SK-N-DZ (cell line): ENCODE measurements at places on chromosomes 12 and 14.

DNA sequence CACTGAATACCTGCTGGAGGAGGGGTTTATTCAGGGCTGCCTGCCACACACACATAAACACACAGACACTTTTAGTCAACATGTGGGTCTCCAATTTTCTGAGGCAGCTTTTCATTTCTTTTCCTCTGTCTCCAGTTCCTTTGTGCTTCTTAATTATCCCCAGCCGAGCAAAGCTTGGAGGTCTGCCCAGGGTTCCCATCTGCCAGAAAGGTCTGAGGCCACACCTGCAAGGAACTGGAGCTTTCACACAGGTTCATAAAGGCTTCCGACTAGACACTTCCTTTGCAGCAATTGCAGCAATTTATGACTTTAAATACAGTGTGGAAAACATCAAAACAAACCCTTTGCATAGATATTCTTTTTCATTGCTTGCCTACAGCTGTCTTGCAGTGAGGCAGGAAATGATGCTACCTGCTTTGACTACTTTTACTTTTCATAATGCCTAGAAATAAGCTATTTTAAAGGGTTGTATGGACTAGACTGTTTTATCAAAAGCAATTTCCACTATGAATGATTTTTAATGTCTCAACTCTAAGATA is 1318.9 kb downstream of the AACS start:
- no peak for DNase-seq

DNA sequence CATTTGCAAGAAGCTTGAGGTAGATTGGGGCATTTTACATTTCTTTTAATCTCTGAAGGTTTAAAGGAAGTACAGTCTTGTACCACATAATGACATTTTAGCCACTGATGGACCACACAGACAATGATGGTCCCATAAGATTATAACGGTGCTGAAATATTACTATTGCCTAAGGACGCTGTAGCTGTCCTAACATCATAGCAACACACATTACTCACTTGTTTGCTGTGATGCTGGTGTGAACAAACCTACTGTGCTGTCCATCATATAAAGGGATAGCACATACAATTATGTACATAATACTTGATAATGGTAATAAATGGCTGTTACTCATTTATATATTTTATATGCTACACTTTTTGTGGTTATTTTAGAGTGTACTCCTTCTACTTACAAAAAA is 127.1 kb upstream of the CPNE8 start:
- no peak for DNase-seq

DNA sequence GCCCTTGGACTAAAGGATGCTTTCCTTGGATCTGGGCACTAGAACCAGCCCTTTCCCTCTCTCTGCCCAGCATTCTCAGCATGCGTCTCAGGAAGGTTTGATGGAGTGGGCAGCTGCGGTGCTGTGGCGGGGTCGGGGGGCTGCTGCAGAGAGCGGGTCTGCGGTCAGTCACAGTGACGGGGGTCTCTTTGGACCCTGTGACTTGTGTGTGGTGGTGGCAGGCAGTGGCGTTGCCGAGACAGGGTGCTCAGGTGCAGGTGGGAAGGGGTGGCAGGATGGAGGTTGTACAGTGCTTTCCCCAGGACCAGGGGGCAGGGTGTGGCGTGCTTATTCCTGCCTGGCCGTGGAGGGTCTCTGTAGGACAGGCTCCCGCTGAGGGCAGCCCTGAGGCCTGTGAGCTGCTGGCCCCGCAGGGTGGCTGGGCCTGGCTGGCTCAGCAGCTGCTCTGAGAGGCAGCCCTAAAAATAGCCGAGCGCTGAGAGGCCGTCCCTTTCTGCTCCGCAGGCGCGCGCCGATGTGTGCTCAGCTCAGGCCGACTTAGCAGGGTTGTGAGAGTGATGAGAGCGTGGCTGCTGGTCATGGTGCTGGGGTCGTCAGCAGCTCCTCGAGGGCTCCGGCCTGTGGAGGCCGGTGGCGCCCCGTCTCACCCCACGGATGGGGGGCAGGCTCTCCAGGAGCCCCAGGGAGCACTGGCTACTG is 9.7 kb downstream of the PACS2 start:
- DNase-seq, result no peak

GRCh38 chr14:102866982-102867761 is 55.3 kb upstream of the AMN start:
- no peak for DNase-seq

DNA sequence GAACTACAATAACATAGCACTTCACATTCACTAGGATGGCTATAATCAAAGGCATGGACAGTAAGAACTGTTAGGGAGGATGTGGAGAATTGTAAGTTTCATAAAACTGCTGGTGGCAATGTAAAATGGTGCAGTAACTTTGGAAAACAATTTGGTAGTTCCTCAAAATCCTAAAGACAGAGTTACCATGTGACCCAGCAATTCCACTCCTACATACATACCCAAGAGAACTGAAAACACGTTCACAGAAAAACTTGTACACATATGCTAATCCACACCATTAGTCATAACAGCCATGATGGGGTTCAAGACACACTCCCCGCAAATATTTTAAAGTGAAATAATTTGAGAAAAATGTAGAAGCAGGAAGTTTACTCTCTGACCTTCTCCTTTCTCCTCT is 31.7 kb downstream of the GALC start:
- no peak for DNase-seq

DNA sequence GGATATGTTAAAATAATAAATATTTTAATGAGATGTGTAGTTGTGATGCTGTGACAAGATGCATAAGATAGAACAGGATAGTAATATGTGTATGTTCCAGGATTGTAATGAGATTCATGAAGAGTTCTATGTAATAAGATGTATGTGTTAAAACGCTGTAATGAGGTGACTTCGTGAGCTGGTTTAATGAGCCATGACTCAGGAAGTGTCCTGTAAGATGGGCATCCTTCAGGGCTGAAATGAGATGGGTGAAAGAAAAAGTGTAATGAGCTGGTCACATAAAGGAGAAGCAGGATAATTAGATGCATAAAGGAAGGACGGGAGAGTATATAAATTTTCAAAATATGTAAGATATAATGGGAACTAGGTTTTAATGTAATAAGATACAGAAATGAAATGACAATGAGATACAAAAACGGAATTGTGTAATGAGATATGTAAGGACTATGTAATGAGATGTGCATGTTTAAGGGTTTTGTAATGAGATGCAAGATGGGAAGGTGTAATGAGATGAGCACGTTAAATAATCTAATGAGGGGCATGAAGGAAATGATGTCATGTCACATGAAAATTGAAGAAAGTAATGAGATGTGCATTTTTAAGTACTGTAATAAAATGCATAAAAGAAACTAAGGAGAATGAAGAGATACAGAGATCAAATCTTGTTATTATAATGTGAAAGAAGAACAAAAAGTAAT is 524.8 kb upstream of the STXBP6 start:
- DNase-seq, result no peak

- DNase-seq, result no peak
Measured at GRCh38 chr12:2301531-2302461, 249.0 kb downstream of the CACNA1C start.

GRCh38 chr12:32734952-32735351 is 20.7 kb downstream of the YARS2 start:
- no peak for DNase-seq

DNA sequence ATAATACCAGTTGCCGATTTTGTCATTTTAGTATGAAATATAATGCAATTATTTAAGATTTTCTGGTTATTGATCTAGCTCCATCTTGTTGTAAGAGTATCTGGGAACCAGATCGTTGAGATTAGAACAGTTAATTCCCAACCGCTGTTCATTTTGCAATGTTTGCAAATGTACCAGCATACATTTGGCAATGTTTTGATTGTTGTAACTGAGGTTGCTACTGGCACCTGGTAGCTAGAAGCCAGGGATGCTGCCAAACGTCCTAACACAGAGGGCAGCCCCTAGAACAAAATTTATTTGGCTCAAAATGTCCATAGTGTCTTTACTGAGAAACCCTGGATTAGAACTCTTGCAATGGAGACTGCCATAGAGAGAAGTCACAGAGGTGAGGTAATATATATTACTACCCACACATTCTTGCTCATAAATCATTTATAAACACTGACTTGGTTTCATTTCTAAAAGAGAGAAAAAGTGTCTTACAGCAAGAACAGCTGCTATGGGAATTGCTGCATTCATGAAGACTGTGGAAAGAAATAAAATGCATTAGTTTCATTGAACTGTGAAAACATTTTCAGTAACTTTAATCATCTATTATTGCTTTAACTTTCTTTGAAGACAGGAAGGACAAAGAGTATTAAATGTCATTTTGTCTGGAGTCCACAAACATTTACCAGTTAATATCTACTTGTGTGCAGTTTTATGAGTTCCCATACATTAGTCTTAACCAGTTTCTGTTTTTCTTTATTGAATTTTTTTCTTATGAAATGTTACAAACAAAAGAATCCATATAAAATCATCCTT is 46.2 kb downstream of the ABCC9 start:
- DNase-seq, result no peak

- DNase-seq, result no peak
Measured at GRCh38 chr14:67332468-67332867, 27.1 kb downstream of the ATP6V1D start.

DNA sequence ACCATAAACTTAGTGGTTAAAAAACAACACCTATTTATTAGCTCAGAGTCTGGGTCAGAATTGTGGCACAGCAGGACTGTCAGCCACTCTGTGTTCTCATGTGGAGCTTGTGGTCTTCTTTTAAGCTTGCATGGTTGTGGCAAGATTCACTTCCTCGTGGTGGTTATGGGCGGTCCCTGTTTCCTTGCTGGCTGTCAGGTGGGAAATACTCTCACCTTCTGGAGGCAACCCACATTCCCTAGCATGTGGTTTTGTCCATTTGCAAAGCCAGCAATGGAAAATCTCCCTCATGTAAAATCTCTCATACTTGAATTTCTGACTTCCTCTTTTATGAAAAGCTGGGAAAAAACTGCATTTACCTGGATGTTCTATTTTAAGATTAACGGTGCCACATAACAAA is 229.8 kb downstream of the ALX1 start:
- no peak for DNase-seq

- no peak for DNase-seq
Measured at GRCh38 chr12:92505254-92506231, 197.2 kb upstream of the PLEKHG7 start.

GRCh38 chr12:32053881-32054624 is 52.6 kb upstream of the BICD1 start:
- no peak for DNase-seq

DNA sequence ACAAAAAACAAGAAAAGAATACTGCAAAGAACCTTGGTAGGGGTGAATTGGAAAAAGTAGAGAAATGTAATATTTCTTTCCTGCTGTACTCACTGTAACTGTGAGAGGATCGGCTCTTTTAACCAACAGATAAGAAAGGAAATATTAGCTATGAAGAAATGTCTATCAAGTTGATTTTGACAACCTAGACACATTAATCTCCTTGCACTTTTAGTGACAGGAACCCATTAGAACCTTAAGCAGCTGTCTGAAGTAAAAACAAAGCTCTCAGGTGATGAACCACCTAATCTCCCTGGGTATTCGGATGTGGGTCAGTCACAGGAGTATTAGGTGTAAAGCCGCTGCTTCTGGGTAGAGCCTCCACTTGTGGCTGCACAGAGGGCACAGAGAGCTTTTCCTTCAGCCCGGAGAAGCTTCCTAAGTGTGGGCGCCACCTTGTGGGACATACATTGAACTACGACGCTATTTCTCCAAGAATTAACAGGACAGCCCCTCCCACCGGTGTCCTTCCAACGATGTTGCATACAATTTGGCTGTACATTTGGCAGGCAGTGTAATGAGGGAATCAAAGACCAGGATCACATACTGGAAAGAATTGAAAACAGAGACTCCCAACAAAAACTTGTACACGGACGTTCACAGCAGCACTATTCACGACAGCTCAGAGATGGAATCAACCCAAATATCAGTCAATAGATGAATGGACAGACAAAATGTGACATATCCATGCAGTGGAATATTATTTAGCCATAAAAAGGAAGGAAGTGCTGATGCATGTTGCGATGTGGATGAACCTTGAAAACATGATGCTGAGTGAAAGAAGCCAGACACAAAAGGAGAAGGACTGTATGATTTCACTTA is 28.9 kb upstream of the MAPKAPK5 start:
- DNase-seq, result peak; percentile 84

- DNase-seq, result no peak
Measured at GRCh38 chr12:51360315-51360714, 13.8 kb upstream of the CELA1 start.

DNA sequence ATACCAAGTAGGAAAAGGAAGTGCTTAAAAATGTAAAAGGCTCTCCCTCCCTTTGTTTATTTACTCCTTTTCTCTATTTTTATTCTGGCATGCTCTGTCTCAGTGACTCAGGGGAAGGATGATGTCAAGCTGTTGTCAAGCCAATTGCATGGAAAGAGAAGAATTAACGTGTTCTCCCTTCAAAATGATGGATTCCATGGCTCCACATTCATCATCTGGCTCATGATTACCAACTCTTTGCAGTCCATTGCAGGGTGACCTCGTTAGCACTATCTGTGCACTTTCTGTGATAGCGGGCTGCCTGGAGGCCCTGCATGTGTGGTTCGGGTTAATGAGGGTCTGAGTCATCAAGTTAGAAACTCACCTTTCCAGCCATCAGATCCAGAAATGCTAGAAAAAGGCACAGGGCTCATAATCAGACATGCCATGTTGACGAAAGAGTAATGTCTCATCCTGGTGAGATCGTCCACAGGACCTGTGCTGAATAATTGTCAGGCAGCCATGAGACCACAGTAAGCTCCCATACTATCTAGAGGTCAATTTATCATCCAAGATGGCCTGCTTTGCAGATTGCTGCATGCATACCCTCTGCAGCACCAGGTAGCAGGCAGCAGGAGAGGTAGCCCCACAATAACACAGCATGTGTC is 79.2 kb upstream of the BTG1 start:
- peak; percentile 10 for DNase-seq

- no peak for DNase-seq
Measured at GRCh38 chr12:21502164-21502496, 541 bp downstream of the GOLT1B start.

GRCh38 chr12:49707812-49708147 is 575 bp upstream of the FMNL3 start:
- DNase-seq, result no peak

DNA sequence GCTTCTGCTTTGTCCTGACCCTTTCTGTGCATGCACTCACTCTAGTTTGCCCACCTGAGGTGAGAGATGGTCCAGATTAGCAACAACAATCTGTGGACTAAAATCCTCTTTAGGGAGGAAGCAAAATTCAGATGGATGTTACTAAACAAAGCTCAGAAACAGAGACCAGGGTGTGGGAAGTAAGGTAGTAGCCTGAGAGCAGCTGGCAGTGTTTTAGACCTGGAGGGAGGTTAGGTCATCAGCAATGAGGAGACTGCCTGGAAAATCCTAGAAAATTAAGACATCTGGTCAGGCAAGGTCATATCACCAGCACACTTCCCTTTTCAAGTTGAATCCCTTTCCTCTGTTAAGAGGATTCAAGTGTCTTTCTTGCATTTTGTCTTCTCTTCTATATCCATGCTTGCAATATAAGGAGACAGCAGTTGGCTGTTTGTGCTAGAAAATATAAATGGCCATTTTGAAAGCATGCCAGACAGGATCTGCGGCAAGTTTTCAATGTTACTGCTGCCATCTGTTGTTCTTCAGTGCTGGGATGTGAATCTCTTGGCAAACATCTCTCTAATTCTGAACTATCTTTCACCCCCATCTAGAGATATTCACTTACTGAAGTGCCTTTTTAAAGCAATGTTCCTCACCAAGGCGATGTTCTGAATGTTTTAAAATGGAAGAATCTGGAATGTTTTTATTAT is 266.4 kb downstream of the NAV3 start:
- peak; percentile 38 for DNase-seq
